Urothelium cell line (cell line): ENCODE measurements at places on chromosomes 3 and 15.

GRCh38 chr15:99556011-99556410 is 9.8 kb upstream of the MEF2A start:
- DNase-seq = no peak

DNA sequence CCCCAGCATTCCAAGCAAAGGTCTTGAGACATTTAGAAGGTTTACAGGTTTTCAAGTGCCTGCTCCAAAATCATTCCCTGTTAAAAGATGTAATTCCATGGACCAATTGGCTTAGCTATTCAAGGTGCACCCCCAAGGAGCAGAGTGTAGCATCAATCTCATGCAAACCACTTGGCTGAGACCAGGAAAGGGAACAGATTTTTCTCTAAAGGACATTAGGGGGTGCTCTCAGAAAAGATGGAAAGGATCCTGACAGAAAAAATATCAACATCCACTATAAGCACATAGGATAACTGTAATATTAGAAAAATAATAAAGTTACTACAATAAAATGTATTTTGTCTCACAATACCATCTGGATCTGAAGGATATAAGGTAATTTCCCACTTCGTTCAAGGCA is 328.0 kb upstream of the CDIN1 start:
- no peak for DNase-seq

- DNase-seq = no peak
Observed at GRCh38 chr15:48577469-48577868, 68.0 kb downstream of the FBN1 start.

DNA sequence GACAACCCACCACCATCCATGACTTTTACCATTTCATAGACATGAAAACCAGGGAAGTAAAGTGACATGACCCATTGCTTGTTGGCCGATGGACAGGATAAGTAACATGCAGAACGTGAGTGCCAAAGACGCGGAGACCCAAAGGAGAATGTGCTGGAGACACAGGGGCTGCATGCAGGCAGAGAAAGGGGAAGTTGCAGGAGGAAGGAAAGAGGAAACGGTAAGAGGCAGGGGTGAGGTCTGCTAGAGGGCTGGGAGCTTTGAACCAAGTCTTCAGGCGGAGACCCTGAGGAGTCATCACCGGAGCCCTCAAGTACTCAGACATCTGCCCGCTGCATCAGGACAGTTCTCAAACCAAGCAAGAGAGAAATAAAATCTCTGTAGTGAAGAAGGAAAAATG is 34.9 kb downstream of the MAGEF1 start:
- no peak for DNase-seq

- DNase-seq = no peak
Observed at GRCh38 chr15:58506064-58506490, 74.3 kb downstream of the LIPC start.

DNA sequence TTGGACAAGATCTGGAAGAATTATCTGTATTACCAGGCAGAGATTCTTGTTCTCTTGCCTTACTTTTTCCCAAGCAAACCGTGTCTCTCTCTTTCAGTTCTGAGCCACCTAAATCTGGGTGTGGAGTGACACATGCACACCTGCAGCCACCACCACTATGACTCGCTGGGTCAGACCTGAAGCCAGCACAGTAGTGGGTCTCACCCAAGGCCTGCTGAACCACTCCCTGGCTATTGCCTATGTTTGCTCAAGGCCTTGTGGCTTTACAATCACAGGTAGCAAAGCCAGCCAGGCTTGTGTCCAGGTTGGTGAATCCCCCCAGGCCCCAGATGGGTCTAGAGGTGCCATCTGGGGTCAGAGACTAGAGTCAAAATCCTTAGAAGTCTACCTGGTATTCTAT is 28.7 kb upstream of the COPB2 start:
- no peak for DNase-seq

- no peak for DNase-seq
Observed at GRCh38 chr3:127753338-127753737, 69.0 kb downstream of the MGLL start.

GRCh38 chr3:49745986-49746385 is 22.2 kb upstream of the GMPPB start:
- DNase-seq = no peak

DNA sequence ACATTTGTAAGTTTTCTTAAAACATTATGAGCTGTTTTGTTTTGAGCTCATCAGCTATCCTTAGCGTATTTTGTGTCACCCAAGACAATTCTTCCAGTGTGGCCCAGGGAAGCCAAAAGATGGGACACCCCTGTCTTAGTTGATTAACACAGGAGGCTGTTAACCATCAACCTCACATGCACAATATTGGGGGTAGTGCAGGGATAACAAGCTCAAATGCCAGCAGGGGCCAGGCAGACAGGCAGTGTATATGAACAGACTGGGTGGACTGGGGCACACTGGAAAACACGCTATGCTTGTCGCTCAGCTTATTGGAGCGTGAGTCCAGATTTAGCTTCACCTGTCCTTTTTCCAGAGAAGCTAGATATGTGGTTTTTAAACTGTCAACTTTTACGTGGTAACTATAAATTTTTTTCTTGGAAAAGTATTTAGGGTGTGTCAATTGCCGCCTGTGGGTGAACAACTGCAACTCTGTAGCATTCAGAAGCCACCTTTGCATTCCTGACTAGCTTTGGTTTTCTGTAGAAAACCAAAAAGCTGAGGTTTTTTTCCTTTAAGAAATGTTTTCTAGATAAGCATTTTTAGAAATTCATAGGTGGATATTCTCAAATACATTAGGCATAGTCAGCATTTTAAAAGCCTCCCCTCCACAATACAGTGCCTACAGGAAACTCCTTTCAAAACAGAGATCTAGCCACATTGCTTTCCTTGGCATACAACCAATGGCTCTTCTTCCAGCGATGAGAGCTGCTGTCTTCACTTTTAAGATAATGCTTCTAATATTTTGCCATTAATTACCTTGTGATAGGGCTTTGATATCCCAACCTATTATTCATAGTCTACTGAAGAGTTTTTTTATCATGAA is 14.6 kb downstream of the PSMD6 start:
- no peak for DNase-seq

GRCh38 chr3:196942915-196943277 is 568 bp upstream of the NCBP2 start:
- DNase-seq = no peak

DNA sequence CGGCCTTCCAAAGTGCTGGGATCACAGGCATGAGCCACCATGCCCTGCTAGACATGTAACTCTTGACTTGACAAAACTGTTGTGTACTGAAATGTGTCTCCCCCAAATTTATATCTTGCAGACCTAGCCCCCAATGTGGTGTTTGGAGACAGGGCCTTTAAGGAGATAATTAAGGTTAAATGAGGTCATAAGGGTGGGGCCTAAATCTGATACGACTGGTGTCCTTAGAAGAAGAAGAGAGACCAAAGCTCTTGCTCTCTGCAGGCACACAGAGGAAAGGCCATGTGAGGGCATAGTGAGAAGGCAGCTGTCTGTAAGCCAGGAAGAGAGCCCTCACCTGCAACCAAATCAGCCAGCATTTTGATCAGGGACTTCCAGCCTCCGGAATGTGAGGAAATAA is 361.3 kb downstream of the SV2B start:
- no peak for DNase-seq
